ENCODE measurements at places on chromosomes 12 and 14.

GRCh38 chr12:90280564-90281058 is 572.0 kb upstream of the ATP2B1 start:
- no peak for DNase-seq

DNA sequence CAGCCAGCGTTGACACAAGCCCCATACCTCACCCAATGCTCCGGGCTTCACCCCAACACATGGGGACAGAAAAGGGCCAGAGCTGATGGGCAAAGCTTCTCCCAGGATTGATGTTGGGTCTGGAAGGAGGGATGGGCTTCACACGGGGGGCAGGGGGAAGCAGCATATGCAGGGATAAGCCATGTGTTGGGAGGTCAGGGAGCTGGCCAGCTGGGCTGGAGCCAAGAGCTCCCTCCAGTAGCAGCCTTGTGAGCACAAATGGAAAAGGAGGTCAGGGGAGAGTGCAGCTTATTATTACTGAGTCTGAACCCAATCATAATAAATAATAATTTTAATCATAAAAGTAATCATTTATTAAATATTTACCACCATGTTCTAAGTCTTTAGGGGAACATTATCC is 9.3 kb downstream of the PLEKHD1 start:
- DNase-seq, result no peak

DNA sequence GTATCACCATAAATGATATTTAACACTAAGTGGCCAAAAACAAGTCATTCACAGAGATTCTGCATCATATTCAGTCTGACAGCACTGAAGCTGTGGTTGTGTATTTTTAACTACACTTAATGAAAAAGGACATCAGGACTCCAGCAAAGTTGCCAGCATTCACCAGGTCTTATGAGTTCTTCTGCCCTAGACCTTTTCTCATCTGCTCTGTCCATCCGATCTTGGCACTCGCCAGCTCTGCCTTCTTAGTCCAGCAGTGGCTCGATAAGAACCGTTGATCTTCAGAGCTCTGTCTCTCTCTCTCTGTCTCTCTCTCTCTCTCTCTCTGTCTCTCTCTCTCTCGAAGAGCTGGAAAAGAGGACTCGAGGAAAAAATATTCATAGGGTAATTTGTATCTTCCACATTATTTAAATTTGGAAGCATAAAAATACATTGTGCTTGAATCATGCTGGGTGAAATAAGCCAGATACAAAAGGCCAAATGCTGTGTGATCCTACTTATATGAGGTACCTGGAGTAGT is 232.2 kb downstream of the FBXL14 start:
- DNase-seq, result no peak

- no peak for DNase-seq
Measured at GRCh38 chr14:99199846-99200653, 71.9 kb downstream of the BCL11B start.

DNA sequence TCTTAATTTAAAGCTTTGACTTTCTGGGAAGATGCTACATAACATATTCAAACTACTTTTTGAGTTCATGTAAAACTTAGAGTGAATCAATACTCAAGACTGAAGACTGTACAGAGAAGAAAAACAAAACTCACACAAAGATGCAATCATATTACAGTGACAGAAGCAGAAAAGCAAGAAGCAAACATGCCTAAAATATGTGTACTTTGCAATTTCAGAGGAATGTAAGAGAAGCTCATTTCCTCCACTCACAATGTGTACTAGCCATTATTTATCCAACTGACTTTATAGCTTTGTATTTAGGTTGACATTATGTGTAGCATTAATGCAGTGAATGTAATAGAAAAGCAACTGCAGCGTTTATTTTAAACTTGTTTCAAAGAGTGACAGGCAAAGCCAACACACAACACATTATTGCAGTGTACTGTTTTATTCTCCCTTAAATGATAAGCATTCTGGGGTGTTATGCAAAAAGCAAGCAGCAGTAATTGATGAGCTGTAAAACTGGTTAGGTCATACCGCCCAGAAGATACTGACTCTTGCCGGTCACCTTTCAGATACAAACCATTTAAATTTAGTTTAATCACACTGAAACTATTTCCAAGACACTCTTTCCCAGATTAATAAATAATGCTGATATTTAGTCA is 88.2 kb upstream of the PAWR start:
- no peak for DNase-seq

DNA sequence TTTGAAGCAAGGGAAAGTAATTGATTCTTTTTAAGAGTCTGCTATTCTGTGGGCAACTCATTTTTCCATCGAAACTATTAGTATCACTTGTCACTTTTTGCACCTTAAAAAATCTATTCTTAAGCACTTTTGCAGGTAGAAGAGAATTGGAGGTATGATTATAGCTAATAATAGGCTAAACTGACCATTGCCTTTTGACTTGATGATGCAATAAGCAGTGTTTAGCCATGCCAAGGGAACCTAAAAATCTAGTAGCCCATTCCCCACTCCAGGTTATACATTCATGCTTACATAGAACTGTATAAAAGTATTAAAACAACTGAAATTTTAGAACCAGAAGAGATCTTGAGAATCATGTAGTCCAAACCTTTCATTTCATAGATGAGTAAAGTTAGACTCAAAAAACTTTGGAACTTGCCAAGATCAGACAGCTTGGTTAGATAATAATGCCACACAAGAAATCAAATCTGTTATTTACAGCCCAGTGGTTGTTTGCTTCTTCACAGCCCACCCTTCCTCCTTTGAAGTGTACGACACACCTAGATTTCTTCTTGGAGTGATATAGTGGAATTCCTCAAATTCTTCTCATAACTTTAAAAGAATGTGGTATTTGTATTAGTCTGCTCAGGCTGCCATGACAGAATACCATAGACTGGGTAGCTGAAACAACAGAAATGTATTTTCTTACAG is 21.7 kb upstream of the GARIN2 start:
- DNase-seq, result no peak

DNA sequence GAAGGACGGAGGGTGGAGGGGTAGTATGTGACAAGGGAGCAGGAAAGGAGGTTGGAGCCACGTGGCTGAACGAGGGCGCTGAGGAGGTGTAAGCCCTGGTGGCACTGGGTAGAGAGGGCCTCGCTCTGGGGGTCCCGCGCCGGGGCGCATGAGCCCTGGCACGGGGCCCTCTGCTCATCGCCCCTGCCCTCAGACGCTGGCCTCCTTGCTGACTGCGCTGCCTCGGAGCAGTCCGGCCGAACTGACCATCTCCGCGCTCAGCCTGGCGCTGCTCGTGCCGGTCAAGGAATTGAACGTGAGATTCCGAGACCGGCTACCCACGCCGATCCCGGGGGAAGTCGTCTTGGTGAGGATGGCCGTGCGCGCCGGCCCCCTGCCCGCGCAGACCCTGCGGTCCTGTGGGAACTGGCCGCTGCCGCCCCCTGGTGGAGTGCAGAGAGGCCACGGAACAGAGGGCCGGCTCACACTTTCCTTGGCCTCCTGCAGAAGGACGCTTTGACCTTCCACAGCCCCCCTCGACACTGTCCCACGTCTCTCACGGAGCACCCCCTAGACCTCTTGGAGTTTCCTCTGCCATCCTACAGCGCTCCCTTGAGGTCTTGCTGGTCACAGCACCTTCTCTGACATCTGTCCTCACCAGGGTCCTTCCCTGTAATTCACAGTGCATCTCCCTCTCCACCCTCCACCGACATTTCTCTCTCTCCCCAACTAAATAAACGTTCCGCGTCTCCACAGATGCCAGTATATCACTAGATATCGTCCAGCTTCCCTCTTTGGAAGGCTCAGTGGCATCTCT is 10.5 kb downstream of the ARHGEF25 start:
- no peak for DNase-seq

DNA sequence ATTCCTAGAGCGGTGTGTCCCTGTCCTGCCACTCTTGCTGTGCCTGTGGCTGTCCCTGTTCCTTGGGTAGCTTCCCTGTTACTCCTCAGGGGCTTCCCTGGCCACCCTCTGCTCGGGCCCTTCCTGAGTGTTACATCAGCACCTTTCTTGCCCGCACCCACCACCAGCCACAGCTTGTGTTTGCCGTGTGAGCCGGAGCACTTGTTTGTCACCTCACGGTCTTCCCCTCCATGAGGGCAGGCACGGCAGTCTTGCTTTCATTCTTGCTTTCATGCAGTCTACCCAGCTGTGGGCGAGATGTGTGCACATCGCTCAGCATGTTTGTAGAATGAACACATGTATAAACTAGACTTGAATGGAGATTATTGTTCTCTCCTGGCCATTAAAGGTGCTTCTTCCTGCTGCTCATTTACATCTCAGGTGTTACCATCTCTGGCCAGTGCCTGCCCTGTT is 42.0 kb downstream of the TRAF3 start:
- DNase-seq, result no peak

- no peak for DNase-seq
Measured at GRCh38 chr12:74641694-74642093, 104.1 kb downstream of the ATXN7L3B start.

DNA sequence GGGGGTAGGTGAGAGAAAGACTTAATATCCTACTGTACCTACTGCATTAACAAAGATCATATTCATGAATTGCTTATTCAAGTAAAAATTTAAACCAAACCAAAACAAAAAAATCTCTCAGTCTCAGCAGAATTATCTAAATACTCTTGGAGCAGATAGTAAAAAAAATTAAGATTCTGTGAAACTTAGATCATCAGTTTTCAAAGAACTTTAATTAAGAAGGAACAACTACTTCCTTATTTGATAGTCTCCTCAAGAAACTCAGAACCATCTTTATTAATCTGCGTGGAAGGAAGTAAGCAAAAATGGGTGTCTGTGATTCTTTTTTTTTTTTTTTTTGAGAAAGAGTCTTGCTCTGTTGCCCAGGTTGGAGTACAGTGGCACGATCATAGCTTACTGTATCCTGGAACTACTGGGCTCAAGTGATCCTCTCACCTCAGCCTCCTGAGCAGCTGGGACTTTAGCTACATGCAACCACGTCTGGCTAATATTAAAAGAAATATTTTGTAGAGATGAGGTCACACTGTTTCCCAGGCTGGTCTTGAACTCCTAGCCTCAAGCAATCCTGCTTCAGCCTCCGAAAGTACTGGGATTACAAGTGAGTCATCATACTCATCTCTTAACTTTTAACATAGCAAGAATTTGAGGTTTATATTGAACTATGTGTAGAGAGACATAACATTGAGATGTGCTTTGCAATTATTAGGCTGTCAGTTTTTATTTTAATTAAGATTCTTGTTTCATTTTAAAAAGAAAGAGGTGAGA is 37.4 kb downstream of the GAS2L3 start:
- no peak for DNase-seq

DNA sequence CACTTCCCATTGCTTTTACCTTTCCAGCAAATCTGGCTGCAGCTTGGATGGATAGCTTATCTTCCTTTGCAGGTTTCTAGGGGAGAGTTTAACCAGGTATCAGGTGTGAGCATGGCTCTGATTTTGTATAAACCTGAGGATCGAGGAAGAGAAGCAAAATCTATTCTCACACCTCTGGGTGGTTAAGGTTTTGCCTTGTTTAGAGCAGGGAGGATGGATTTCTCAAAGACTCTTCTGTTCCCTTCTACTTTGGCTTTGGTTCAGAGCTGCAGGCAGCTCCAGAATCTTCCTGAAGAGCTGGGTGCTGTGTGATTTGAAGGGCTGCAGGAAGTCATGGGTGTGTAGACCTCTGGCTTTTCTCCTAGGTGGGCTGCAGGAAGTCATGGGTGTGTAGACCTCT is 1.7 kb downstream of the JDP2 start:
- no peak for DNase-seq

DNA sequence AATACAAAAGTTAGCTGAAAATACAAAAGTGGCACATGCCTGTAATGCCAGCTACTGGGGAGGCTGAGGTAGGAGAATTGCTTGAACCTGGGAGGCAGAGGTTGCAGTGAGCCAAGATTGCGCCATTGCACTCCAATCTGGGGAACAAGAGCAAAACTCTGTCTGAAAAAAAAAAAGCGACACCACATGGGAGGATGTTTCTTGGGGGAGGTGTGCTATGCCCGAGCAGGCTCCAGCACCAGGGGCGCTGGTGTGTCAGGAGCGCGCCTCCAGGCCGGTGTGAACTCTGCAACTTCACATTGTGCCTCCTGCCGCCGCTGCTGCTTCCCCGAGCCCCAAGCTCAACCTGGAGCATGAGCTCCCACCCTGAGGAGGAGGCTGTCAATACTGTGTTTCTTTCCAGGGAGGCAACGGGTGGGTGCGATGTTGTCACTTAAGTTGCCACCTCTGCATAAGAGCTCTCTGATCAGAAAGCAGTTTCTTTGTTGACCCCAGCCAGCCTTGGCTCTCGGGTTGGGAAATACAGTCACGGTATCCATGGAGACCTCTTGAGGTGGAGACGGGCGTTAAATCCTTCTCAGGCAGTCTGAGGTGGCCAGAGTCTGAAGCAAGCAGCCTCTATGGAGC is 18.9 kb downstream of the DEGS2 start:
- DNase-seq, result peak; percentile 57

GRCh38 chr12:132413931-132414588 is 75.9 kb upstream of the FBRSL1 start:
- DNase-seq, result no peak

GRCh38 chr12:97757481-97758193 is 295.0 kb downstream of the RMST start:
- no peak for DNase-seq

GRCh38 chr14:77989441-77989991 is 180.7 kb upstream of the NRXN3 start:
- DNase-seq, result no peak

- DNase-seq, result no peak
Measured at GRCh38 chr12:118326991-118327390, 45.7 kb downstream of the TAOK3 start.

GRCh38 chr12:64611341-64612284 is 1.3 kb downstream of the RASSF3 start:
- no peak for DNase-seq
